Stimulated activated CD8-positive, alpha-beta memory T cell treated with anti-CD3 and anti-CD28 coated beads, Interleukin-4, amount 100 ng/mL, for 4 hours (primary cell): ENCODE measurements at places on chromosomes 11 and 22.

DNA sequence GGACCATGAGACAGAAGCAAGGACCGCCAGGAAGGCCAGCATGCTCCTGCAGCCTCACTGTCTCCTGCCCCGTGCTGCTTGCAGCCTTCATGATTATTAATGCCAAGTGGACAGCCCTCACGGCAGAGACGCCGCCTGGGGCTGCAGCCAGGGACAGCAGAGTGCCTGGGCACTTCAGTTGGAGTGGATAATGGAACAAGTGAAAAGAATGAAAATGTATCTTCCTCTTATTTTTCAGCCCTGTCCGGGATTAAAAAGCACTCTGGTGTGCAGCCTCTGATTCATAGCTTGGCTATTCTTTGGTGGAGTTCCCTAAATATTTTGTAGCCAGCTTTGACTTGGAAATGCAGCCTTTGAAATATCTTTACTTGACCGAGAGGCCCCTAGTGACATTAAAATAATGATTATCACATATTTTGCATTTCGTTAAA, 1404.2 kb downstream of the BRD1 start:
- no peak for DNase-seq

- DNase-seq: no peak
These were observed 480 bp downstream of the PLEKHA7 start for GRCh38 chr11:17013548-17014320.

DNA sequence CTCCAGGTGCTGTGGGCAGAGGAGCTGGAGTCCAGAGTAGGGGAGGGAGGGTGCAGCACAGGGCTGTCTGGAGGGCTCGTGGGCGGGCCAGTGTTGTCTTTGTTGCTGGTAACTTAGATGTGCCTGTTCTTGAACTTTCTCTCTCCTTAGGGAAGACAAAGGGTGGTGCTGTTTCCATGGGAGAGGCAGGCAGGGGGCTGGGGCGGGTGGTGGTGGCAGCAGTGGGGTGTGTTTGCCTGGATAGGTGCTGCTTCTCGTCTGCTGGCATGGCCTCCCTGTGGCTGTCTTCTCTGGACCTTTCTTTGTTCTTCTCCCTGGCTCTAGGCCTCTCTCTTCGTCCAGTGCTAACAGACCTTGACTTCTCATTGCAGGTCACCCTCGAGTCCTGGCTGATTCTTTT, 8.5 kb downstream of the SIDT2 start:
- DNase-seq: no peak

DNA sequence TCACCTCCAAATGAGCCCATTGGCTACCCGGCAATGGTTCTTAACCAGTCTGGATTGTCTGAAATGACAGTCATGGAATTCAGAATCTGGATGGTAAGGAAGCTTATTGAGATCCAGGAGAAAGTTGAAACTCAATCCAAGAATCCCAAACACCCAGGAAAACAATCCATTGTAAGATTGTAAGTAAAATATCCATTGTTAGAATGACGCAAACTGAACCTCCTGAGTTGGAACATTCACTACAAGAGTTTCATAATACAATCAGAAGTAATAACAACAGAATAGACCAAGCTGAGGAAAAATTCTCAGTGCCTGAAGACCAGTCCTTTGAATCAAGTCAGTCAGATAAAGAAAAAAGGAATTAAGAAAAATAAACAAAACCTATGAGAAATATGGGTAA, 22.1 kb downstream of the OR8G5 start:
- DNase-seq: no peak

- DNase-seq: no peak
These were observed 228.9 kb upstream of the SORL1-AS1 start for GRCh38 chr11:121681550-121682268.

- DNase-seq: no peak
These were observed 18.2 kb upstream of the OR10W1 start for GRCh38 chr11:58286249-58286648.

DNA sequence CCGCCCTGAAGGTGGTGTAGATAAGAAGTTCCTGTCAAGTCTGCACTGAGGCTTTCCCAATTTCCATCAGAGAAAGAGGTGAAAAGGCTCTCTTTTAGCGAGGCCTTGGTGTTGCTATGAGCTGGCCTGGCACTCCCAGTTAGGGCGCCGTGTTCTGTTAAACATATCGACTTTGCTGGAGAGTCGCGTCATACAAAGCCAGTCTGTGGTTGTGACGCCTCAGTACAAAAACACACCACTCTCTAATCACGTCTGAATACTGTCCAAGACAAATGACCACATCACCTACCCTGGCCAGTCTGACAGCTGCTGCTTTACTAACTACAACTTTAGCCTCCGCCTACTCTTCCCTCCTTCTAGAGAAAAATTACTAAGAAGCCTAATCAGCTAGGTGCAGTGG, 8.0 kb upstream of the TOLLIP start:
- DNase-seq: no peak
